ENCODE measurements at places on chromosomes 11 and 22.

DNA sequence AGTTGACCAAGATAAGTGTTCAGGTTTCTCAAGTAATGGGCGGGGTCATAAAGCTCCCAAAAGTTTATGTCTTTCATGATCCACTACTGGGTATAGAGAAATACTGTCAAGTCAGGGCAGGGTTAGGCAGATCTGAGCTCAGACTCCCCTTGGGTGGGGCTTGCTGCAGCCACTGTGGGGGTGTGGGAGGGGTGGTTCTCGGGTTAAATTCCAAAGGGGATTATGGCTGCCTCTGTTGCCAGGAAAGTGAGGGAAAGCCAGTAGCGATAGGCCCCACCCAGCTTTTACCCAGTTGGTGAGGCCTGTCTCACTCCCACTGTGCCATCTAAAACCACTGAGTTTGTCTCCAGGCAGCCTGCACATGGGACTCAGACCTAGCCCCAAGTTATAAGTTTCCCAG lies 37.8 kb downstream of the DLG2 start:
- no peak for DNase-seq

DNA sequence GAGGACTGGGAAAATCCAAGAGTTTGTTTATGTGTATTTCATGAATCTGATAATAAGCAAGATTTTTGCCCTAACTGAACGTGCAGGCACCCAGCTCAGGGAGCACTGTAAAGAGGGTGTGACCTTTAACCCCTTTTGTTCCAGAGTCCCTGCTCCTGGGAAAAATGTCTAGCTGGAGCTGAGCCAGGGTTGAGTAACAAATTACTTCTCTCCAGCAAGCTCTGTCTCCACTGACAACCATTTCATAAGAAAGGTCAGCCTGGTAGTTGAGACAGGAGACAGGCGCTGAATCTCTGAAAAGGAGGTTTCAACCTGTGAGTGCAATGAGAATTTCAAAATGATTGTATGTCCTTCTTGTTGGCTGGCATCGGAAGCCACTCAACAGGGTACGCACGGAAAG lies 156.4 kb upstream of the NARS2 start:
- DNase-seq = no peak

DNA sequence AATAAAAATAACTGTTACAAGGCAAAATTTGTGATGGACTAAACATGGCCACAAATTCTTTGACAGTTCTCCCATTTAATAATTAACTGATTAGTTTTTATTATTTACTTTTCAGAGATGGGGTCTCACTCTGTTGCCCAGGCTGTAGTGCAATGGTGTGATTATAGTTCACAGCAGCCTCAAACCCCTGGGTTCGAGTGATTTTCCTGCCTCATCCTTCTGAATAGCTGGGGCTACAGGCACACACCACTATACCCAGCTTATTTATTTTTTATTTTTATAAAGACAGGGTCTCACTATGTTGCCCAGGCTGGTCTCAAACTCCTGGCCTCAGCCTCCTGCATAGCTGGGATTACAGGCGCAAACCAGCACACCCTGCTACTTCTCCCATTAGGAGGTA lies 4.5 kb upstream of the PATL1 start:
- DNase-seq = no peak

GRCh38 chr11:94583866-94584500 lies 16.8 kb downstream of the PIWIL4 start:
- DNase-seq = peak; percentile 9

DNA sequence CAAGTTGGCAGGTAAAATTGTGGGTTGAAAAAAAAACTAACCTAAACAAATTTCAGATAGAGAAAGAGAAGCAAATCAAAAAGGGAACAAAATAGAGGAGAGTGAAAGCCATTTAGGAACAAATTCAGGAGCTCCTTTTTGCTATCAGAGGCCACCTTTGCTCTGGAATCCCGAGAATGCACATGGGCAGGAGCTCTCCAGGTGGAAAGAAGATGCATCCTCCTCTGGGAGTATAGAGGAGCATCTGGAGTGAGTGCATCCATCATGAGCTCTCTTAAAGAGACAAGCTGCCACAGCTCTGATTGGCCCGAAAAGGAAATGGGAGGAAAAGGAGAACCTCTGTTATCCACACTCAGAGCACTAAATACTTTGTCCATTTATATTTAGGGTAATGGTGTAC lies 26.3 kb downstream of the MRGPRX1 start:
- no peak for DNase-seq

DNA sequence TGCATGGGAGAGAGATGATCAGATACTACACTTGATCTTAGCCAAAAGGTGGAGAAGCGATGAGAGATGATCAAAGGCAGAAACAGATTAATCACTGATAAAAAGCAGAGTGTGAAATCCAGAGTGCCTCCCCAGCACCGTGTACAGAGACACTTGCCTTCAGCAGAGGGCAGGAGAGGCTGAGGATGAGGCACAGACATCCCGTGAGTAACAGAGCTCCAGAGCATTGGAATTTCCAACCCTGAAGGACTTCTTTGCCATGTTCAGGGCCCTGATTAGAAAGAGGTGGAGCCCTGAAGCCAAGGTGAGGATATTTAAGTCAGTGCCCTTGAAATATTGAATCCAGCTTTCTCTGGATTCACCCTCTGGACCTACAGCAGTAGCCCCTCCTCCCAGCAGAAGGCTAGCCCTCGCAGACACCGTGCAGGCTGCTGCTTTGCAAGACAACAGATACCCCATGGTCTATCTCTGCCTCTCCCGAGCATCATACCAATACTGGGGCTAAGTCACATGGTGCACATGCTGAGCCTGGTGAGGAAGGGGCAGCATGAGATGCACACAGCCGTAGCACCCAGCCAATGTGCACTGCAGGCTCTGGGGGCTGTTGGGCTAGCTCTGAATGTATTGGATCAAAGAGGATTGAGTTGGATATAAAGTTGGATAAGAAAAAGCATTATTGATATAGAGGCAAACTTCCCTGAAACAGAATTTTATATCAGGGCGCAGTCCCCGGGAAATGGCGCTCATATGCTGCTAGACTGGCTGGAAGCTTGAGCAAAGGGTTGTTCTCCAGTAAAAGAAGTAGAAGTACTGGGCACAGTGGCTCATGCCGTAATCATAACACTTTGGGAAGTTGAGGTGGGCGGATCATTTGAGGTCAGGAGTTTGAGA lies 200.3 kb upstream of the B3GAT1 start:
- DNase-seq = no peak

DNA sequence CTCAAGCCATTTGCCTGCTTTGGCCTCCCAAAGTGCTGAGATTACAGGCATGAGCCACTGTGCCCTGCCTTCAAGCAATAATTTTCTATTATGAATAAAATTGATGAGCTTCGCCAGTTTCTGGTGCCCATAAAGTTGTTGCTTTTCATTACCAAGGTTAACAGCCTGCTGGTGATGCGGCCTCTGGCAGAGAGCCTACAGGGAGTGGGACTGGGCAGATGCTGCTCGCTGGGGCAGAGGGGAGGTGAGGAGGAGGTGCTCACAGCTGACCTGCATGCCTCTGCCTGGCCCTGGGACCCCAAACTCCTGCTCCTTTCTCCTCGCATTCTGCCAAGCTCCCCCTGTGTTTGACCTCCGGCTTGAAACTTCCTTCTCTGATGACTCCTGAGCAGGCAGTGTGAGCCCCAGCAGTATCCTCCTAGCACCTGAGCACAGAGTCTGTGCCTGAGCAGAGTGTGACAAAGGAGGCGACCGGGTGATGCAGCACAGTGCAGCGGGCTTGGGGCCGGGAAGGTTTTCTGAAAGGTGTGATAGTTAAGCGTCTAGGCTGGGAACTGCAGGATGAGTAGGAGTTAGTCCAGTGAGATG lies 56.1 kb upstream of the B3GAT1 start:
- no peak for DNase-seq
